Globus pallidus (tissue), 1 donor: ENCODE measurements at places on chromosomes 12 and 14.
A peak's percentile ranks its signal among the peaks of the same experiment; 100 is the strongest.

- peak; percentile 51 for DNase-seq
Measured at GRCh38 chr12:26460361-26460760, 265.0 kb downstream of the SSPN start.

DNA sequence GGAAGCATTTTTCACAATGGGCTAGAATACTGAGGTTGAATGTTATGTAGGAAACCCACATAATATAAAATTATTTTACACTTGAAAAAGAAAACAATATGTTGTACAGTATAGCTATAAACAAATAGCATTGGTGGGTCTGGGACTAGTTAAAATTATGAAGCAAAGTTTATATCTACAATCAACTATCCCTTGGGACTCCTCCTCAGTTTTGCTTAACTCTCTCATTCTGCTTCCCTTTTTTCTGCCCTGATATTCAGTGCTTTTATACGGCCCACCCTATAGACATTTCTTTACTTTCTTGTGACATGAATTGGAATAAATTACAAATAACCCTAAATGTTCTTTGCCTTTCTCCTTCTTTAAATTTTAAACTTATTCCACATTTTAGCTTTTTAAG, 300.5 kb downstream of the FBXL14 start:
- no peak for DNase-seq

- DNase-seq, result peak; percentile 7
Measured at GRCh38 chr14:24243336-24243836, 963 bp upstream of the TINF2 start.

DNA sequence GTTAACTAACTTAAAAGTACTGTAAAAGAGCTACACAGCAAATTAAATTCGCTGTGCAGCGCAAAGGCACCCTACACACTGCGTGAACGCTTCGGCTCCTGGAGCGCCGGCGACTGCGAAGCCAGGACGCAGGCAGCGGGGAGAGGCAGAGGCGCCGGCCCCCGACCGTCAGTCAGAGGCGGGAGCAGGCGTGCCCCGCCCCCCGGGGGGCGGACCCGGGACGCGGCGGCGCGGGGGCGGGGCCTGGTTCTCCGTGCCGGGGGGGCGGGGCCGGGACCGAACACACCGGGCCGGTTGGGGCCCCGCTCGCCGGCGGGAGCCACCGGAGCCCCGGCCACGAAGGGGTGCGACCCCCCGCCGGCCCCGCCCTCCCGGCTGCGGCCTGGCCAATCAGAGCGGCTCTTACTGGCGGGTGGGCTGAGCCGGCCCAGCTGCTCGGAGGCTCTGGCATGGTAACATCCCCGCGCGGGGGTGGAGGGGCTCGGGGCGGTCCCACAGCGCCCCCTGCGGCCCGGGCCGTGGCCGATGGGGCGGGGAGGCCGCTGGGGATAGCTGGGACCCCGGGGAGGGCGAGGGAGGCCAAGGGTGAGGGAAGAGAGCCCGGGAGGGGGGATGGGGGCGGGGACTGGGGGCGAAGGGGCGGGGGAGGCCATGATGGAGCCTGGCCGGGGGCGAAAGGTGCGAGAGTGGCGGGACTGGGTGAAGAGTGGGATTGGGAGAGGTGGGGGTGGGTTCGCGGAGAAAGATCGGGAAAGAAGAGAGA, at the start of gene PRPF40B:
PRPF40B (plus strand) TSS at position 420 of the 763 bp plus-strand sequence; CDS start at position 450, 30 bp downstream.
- peak; percentile 88 for DNase-seq

DNA sequence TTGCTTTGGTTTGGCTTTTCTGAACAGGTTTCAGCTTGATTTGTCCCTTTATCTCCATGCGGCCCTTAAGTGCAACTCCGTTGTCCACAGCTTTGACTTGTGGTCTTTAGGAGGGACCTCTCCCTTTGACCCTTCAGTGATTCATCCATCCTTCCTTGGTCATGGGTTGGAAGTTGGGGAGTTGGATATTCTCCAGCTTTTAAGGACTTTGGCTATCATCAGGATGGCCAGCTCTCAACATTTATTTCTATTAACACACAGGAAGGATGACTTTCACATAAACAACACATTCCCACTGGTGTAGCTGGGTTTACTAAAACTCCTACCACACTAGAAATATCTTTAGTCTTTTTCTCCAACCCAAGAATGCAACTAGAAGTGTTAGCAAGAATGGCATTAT, 50.9 kb upstream of the E2F7 start:
- no peak for DNase-seq

DNA sequence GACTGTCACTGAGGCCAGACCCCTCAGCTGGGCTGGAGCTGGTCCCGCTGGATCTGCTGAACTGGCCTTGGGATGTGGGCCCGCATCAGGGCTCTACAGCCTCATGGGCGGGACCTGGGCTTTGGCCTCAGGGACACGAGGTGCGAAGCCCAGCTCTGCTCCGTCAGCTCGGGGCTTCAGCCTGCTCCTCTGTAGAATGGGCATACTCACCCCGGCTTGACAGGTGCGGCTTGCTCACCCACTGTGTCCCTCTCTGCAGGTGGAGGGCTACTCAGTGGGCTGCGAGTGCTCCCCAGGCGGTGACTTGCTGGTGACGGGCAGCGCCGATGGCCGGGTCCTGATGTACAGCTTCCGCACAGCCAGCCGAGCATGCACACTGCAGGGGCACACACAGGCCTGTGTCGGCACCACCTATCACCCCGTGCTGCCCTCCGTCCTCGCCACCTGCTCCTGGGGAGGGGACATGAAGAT, 57.6 kb downstream of the BEGAIN start:
- no peak for DNase-seq

DNA sequence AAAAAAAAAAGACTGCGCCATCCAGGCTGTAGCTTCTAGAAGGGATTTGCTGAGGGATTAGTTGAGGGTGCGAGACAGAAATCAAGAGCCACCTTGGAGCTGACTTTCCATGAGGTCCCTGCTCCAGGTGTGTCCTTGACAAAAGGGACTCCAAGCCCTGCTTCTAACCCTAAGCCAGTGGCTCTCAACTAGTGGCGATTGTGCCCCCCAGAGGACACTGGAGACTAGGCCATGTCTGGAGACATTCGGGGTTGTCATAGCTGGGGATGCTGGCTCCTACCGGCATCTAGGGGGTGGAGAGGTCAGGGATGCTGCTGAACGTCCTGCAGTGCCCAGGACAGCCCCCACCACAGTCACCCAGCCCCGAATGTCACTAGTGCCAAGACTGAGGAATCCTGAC, 40.6 kb downstream of the SPRING1 start:
- no peak for DNase-seq

DNA sequence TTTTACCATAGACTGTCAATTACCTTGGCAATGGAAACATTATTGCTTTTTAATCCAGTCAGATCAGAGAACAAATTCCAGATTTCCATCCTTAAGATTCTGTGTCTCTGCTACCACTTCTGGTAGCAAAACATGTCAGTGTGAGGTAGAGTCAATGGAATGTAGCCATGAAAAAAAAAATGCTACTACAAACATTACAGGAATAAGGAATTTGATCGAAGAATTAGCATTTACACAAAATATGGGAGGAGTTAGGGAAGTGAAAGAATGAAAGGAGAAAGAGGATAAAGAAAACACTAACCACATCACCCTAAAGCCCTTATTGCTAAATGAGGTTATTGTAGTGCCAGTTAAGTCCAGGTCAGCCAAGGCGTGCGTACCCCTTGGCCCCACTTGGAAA, 9.2 kb downstream of the MED21 start:
- DNase-seq, result no peak

- DNase-seq, result no peak
Measured at GRCh38 chr12:75685617-75686225, 174.3 kb upstream of the KRR1 start.

DNA sequence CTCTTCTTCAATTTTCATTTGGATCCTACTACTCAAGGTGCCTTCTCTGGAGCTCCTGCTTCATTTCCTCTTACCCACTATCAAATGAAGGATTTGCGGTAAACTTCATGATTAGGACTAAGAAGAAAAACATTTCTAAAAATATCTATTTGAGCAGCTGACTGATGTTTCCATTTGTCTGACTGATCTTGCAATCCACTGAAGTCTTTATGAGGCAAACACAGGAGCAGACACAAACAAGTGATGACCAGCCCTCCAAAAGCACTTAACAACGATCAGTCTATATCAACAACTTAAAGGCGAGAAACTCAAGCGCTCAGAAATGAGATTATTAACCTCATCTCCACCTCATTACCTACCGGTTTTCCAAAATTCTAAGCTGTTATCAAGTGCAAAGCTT, 26.2 kb downstream of the OSBPL8 start:
- no peak for DNase-seq

DNA sequence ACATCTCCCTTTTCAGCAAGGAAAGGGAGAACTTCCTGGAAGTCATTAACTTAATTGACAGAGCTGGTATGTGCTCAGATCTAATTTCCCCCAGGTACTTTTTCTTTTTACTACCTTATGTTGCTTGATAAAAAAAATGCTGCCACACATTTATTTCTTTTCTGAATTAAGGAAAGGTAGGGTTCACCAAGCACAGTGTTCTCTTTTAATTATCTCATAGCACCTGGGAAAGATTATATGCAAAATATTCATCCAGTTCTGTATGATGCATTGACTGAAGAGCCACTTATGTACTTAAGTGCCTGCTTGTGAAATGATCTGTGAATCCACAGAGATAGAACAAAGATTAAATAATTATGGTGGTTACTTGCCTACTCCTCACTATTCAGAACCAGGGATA, 25.1 kb downstream of the KCNC2 start:
- DNase-seq, result no peak

DNA sequence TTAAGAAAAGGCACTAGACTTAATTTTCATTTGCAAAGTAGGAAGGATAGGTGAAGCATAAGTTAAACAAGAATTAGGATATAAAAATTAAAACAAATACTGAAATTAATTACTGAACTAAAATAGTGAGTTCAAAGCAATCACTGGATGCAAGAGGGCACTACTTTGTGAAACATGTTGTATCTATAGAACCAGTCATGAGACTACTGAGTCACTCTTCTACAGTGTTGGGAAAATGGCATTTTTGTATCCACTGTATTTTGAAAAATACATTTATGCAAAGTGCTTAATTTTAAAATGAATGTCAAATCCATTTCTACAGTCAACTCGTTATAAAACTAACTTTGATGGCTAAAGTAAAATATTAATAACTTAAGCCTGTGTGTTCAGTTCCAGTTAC, 47.9 kb downstream of the SEL1L start:
- no peak for DNase-seq

- no peak for DNase-seq
Measured at GRCh38 chr14:84421621-84422020, 1108.3 kb upstream of the FLRT2 start.

- DNase-seq, result no peak
Measured at GRCh38 chr14:72472845-72473244, 421.1 kb downstream of the DPF3 start.

- no peak for DNase-seq
Measured at GRCh38 chr14:101084436-101084826, 180.9 kb upstream of the RTL1 start.

GRCh38 chr14:94046696-94047250, 20.6 kb downstream of the OTUB2 start:
- DNase-seq, result no peak

GRCh38 chr12:82912406-82912805, 225.7 kb downstream of the TMTC2 start:
- no peak for DNase-seq

DNA sequence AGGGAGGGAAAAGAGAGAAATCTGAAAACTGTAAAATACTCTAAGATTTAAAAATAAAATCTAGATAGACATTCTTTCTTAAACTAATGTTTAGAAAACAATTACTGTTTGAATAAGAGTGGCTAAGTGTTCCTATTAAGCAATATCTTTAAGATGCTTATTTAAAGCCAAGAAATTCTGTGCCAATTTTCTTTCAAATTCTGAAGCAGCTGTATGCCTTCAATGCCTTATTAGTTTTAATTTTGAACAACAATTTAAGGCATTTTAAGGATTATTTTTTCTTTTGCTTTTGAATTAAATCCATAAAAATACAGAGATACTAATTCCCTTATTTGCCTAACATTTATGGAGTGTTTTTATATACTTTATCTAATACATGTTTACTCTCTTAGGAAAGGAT, 50.3 kb upstream of the KITLG start:
- no peak for DNase-seq

- no peak for DNase-seq
Measured at GRCh38 chr12:49541140-49541861, 2.5 kb downstream of the KCNH3 start.

GRCh38 chr14:102075155-102075554, 11.7 kb downstream of the HSP90AA1 start:
- DNase-seq, result no peak

DNA sequence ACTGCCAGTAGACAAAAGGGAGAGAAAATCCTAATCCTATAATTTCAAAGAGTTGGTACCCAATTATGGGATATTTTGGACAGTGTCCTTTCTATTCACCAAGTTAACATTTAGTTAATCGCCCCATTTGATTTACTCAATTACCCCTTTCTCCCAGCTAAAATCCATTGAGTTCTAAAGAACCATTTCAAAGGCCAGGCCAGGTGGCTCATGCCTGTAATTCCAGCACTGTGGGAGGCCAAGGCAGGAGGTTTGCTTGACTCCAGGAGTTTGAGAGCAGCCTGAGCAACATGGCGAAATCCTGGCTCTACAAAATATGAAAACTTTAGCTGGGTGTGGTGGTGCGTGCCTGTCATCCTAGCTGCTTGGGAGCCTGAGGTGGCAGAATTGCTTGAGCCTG, 5.5 kb upstream of the GPR19 start:
- no peak for DNase-seq

DNA sequence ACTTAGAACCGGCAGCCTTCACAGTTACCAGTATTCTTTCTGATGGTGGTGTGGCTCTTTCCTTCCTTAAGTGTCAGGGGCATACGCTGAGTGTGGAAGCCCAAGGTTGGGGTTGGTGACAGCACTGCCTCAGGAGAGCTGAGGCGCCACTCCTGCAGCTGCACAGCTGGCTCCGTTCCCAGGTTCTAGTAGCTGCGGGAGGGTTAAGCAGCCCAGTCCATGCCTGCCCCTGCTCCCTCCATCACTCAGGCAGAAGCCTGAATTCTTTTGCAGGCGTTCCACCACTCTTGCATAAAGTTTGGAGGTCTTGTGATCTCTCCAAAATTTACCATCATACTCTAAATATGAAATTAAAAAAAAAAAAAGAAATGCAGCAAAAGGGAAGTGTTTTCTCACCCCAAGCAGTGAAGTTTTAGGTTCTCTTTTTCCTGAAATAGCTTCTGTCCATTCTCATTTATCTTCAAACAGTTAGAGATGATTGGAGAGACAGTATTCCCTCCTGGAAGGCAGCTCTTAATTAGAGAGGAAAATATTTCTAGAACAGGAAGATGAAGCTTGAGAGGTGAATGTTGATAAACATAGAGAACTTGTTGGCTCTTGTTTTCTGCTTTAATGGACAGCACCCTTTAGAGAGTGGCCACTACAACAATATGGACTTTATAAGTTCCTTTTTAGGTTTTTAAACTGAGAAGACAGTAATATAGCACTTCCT, 136.1 kb downstream of the FGD4 start:
- DNase-seq, result peak; percentile 93
